T-helper 17 cell (primary cell): ENCODE measurements at places on chromosomes 3 and 15.

DNA sequence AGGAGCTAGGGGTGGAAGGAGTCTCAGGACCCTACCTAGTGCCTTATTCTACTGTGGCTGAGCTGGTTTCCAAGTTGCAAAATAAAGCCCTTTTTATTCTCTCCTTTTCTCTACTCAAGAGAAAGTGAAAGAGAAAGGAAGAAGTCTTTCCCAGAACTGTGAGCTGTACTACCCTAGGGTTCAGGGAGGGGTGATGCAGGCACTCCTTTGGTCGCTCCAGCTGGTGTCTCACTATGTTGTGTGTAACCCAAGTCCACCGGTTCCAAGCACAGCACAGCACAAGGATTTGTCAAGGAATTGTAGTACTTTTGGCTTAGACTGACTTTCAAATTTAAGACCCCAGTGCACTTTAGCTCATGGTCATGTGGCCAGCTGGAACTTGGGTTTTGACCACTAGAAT is 1721.7 kb downstream of the OTOL1 start:
- no peaks in the 10 kb centered on the region for H3K36me3 ChIP-seq
- H3K27ac ChIP-seq = no peak overlapping the region
- H3K4me1 ChIP-seq = no peaks in the 10 kb centered on the region
- no peaks in the 10 kb centered on the region for H3K27me3 ChIP-seq

GRCh38 chr3:138364356-138365252 is 16.2 kb downstream of the MRAS start:
- H3K4me3 ChIP-seq = no peak overlapping the region
- H3K27ac ChIP-seq = no peak overlapping the region
- peaks cover 5% of the 10 kb centered on the region for H3K4me1 ChIP-seq

GRCh38 chr15:58038426-58039078 is 27.0 kb downstream of the ALDH1A2 start:
- peak overlapping the region; percentile 2 for H3K27ac ChIP-seq
- peaks cover 3% of the 10 kb centered on the region for H3K4me1 ChIP-seq
- peaks cover 69% of the 10 kb centered on the region for H3K27me3 ChIP-seq

DNA sequence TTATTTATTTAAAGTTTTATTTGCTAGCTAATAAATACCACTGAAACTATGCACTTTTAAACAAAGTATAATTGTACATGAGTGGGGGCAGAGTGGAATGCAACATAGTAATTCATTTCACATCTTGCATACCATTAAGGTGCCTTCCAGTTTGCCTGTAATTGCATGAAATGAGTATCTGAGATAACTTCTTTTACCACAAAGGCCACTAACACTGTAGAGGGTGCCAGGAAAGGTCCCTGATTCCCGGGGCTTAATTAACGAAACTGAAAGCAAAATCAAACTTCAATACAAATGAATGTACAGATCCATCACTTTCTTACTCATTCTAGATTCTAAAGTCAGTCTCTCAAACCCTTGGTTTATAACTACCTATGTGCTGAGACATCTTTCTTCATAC is 2.1 kb downstream of the CD47 start:
- H3K27ac ChIP-seq = peak overlapping the region; percentile 98
- peaks cover 5% of the 10 kb centered on the region for H3K36me3 ChIP-seq
- DNase-seq = no peak
- H3K27me3 ChIP-seq = no peaks in the 10 kb centered on the region
- H3K4me3 ChIP-seq = no peak overlapping the region
- peaks cover 31% of the 10 kb centered on the region for H3K4me1 ChIP-seq

DNA sequence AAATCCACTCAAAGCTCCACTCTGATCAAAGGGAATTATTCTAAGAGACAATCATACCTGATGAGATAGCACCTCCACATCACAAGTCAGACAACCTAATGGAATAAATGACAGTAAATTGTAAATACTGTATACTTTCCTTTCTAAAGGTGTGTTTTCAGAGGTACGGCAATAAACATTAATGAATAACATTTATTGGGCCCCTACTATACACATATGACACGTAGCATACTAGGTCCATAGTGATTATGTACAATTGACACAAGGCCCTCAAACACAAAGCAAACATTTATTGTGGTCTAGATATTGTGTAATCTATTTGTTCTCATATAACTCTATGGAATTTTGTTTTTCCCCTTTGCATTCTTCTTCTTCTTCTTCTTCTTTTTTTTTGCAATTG is 429.8 kb downstream of the FOXP1 start:
- H3K27me3 ChIP-seq = no peaks in the 10 kb centered on the region
- peaks cover 43% of the 10 kb centered on the region for H3K4me1 ChIP-seq
- H3K4me3 ChIP-seq = no peak overlapping the region
- H3K36me3 ChIP-seq = peaks cover 10% of the 10 kb centered on the region
- H3K27ac ChIP-seq = peak overlapping the region; percentile 45

- H3K4me3 ChIP-seq = no peak overlapping the region
- no peak for DNase-seq
- no peaks in the 10 kb centered on the region for H3K36me3 ChIP-seq
- no peak overlapping the region for H3K27ac ChIP-seq
Observed at GRCh38 chr3:8128686-8129085, 372.9 kb upstream of the LMCD1 start.

GRCh38 chr3:71130471-71131374 is 452.8 kb downstream of the FOXP1 start:
- H3K36me3 ChIP-seq = peaks cover 9% of the 10 kb centered on the region
- H3K4me1 ChIP-seq = peaks cover 67% of the 10 kb centered on the region
- DNase-seq = peak; percentile 26
- H3K4me3 ChIP-seq = peak overlapping the region; percentile 99

- H3K4me3 ChIP-seq = no peak overlapping the region
- no peaks in the 10 kb centered on the region for H3K4me1 ChIP-seq
- DNase-seq = no peak
- H3K27me3 ChIP-seq = no peaks in the 10 kb centered on the region
- H3K27ac ChIP-seq = no peak overlapping the region
Observed at GRCh38 chr3:164498917-164499316, 579.4 kb downstream of the SI start.

DNA sequence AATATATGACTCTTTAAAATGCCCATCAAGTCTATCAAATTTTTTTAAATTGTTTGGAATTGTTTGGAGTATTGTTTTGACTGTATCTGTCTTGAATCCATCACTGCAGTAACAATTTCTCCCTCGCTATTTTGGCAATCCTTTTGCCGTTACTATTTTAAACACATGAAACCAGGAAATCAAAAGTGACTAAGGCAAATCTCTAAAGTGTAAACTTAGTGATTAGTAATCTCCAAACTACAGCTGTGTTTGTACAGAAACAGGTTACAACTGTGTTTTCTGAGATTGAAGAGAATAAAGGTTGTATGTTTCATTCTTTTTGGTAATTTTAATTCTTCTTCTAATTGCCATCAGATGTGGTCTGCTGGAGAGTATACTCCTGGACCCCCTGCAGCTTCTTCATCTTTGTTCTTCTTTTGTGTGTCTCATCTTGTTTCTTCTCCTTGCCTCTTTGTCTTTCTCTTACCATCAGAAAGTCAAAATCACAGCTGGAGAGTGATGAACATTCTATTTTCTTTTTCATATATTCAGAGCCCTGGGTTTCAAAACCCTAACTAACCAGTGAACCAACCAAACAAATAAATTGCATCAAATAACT is 465.4 kb downstream of the RBMS3 start:
- H3K36me3 ChIP-seq = no peaks in the 10 kb centered on the region
- peaks cover 6% of the 10 kb centered on the region for H3K27me3 ChIP-seq
- H3K27ac ChIP-seq = no peak overlapping the region
- no peaks in the 10 kb centered on the region for H3K4me1 ChIP-seq
- no peak overlapping the region for H3K4me3 ChIP-seq

DNA sequence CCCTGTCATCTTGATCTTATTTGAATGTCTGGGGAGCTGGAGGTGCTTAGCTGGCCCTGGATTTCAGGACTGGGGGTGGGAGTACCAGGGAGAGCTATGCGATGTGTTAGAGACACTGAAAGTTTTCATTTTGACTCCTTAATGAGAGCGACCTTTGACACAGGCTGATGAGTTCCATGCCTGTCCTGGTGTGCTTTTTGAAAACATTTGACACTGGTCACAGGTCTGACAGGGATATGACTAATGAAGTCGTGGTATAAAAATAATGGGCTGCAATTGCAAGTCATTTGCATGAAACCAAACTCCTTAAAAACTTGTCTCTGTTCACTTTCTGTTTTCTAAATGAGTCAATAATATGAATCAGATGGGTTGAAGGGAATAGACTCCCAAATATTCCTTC is 81.9 kb downstream of the MECOM start:
- H3K4me3 ChIP-seq = no peak overlapping the region
- no peak overlapping the region for H3K27ac ChIP-seq
- H3K4me1 ChIP-seq = peaks cover 12% of the 10 kb centered on the region
- H3K36me3 ChIP-seq = peaks cover 2% of the 10 kb centered on the region

DNA sequence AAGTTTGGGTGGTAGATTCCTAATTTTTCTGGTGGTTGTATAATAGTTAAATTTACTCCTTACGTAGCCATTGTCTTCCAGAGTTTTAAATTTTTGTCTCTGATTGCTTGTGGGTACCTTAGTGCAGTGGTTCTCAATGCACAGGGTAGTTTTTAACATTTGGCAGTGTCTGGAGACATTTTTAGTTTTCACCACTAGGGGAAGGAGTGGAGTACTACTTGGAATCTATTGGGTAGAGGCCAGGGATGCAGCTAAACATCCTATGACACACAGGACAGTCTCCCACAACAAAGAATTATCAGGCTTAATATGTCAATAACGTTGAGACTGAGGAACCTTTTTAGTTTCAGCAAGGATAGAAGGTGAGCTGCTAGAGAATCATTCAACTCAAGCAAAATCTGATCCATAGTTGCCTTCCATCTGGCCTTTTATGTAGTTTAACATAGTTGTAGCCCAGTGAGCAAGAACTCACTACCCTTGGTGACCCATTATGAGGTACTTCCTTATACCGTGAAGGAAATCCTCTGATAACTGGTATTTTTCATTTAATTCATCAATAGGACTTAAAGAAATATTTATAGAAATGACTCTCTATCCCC is 8.6 kb upstream of the STX19 start:
- H3K4me3 ChIP-seq = no peak overlapping the region
- peaks cover 2% of the 10 kb centered on the region for H3K36me3 ChIP-seq
- no peak overlapping the region for H3K27ac ChIP-seq

- no peaks in the 10 kb centered on the region for H3K27me3 ChIP-seq
- H3K36me3 ChIP-seq = peaks cover 4% of the 10 kb centered on the region
- no peak overlapping the region for H3K4me3 ChIP-seq
- no peaks in the 10 kb centered on the region for H3K4me1 ChIP-seq
- no peak for DNase-seq
Observed at GRCh38 chr3:161038725-161039124, 66.4 kb downstream of the B3GALNT1 start.

DNA sequence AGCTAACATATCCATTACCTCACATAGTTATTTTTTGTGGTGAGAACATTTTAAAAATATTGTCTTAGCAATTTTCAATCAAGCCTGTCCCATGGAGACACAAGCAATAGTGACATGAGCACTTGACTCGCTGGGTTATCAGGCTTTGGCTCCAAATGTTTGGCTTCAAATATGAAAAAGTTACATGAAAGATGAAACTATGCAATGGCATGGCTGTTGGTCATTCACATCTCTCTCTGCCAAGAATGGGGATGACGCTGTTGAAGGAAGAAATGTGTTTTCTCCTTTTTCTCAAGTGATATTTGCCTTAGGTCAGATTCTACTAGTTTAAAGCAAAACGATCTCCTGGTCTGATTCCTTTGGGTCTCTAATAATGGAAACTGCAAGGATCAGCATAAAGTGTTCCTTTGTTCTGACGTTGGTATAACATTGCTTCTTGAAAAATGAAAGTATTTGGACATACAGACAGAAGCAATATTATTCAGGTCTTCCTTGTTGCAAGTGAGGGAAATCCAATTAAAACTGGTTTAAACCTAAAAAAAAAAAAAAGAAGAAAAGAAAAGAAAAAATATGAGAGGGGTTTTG is 71.2 kb downstream of the SSUH2 start:
- no peak overlapping the region for H3K27ac ChIP-seq
- no peaks in the 10 kb centered on the region for H3K36me3 ChIP-seq
- H3K4me1 ChIP-seq = peaks cover 4% of the 10 kb centered on the region

DNA sequence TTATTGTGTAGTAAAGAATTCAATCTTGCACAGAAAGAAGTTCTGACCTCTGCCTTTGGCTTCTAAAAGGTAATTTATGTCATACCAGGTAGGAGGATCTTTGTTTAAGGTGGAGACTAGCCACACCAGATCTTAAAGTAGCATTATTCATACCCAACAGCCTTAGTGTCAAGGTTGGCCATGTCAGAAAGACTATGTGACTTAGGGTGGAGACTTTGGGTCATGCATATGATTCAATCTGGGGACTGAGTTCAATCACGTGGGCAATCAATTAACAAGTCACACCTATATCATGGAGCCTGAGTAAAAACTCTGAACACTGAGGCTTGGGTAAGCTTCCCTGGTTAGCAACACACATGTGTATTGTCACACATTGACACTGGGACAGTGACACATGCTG is 28.5 kb upstream of the ENTPD3 start:
- peaks cover 27% of the 10 kb centered on the region for H3K27me3 ChIP-seq
- H3K4me1 ChIP-seq = no peaks in the 10 kb centered on the region
- H3K36me3 ChIP-seq = peaks cover 4% of the 10 kb centered on the region
- H3K4me3 ChIP-seq = no peak overlapping the region

DNA sequence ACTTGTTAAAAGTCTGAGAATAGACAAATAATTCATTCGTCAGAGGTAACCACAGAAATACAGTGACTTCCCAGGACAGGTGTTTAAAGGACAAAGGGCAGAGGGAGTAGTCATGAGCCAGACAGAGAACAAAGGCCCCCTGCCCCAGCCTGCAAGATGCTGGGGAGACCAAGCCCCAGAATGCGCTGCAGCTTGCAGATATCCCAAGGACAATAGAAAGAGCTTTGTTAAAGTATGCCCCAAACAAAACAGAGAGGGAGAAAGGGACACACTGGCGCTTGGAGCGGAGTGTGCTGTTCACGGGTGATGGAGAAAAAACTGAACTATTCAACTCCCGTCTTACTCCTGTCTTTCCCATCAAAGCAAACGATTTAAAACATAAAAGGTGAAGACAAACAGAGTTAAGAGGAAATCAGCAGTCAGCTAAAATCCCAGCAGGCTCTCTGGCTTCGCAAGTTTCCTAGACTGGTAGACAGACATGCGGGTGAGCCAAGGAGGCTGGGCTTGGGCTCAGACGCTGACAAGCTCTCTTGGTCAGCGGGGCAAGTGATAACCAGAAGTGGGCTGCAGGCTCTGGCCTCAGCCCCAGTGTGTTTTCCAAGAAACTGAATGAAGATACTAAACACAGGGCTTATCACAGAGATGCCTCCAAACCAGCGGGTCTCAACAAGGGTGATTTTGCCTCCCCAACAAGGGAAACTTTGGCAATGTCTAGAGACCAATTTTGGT is 130.1 kb downstream of the UACA start:
- H3K4me3 ChIP-seq = no peak overlapping the region
- H3K4me1 ChIP-seq = peaks cover 14% of the 10 kb centered on the region
- H3K27me3 ChIP-seq = peaks cover 82% of the 10 kb centered on the region
- H3K27ac ChIP-seq = no peak overlapping the region
- peaks cover 6% of the 10 kb centered on the region for H3K36me3 ChIP-seq
- no peak for DNase-seq

DNA sequence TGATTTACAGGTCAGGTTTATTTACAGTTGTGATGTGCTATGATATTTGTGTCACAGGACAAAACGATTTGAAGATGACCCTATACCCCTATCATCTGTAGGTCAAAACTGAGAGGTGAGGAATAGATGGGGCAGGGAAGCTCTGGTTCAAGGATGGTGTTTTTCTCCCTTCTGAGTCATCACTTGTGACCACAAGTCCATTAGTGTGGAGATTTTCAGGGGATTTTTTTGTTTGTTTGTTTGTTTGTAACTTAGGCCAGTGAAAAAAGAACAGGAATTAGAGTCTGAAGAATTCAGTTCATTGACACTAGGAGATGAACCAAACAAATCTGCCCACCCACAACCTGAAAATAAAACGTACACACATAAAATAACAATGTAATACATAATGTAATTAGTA is 62.7 kb upstream of the FAM98B start:
- no peak overlapping the region for H3K4me3 ChIP-seq
- H3K4me1 ChIP-seq = no peaks in the 10 kb centered on the region
- no peaks in the 10 kb centered on the region for H3K36me3 ChIP-seq
